ENCODE measurements at places on chromosomes 12 and 14.

- no peak for DNase-seq
Measured at GRCh38 chr14:29028973-29029582, 262.5 kb downstream of the FOXG1 start.

DNA sequence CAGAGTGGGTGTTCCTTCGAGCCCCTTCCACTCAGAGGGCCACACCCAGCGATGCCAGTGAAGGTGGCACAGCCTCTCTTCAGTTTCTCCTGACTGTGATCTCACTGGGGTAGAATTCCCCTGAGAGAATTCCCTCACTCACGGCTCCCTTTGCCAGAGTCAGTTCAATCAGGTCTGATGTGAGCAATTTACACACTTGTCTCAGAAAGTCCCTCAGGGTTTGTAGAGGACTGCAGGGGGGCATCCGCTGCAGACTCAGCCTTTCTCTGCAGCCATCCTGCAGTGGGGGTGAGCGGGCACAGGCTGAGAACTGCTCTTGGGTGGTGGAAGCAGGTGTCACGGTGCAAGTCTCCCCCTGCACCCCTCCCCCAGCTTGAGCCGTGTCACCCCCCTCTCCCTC is 205.4 kb upstream of the PRMT8 start:
- no peak for DNase-seq

DNA sequence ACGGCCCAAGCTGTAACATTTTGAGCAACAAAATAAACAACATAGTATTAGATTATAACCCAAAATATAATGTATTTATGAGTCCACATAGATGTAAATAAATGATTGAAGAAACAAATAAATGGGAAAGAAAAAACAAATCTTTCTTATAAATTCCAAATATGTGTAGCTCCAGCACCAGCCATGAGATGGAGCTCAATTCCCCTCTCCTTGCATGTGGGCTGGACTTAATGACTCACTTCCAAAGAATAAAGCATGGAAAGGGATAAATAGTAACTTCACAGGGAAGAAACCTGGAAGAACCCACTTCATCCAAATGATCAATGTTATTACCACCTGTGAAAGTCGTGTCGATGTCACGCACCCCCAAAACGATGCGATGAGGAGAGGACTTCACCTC is 158.8 kb downstream of the RPAP3 start:
- no peak for DNase-seq

GRCh38 chr12:74896186-74896585 is 313.5 kb downstream of the KCNC2 start:
- no peak for DNase-seq

DNA sequence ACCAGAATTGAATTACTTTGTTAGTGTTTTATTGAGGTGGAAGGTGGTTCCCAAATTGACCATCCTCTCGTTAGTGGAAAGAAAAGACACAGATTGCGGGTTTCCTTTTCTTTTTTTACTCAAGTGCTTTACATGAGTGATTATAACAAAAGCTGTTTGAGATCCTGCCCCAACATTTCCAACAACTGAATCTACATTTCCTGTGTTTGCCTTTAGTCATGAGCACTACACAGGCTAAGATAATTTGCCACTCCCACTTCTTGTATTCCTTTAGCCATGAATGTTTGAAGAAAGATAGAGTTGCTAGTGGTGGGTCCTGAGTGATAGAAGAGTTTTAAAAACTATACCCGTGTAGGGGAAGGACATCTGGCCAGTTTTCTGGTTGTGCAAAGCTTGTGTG is 16.0 kb downstream of the RERGL start:
- no peak for DNase-seq

GRCh38 chr14:92903359-92903758 is 19.6 kb upstream of the CHGA start:
- no peak for DNase-seq

- DNase-seq = no peak
Measured at GRCh38 chr12:51702587-51702986, 111.6 kb downstream of the SCN8A start.

GRCh38 chr12:49796606-49797448 is 31.4 kb downstream of the NCKAP5L start:
- DNase-seq = no peak

DNA sequence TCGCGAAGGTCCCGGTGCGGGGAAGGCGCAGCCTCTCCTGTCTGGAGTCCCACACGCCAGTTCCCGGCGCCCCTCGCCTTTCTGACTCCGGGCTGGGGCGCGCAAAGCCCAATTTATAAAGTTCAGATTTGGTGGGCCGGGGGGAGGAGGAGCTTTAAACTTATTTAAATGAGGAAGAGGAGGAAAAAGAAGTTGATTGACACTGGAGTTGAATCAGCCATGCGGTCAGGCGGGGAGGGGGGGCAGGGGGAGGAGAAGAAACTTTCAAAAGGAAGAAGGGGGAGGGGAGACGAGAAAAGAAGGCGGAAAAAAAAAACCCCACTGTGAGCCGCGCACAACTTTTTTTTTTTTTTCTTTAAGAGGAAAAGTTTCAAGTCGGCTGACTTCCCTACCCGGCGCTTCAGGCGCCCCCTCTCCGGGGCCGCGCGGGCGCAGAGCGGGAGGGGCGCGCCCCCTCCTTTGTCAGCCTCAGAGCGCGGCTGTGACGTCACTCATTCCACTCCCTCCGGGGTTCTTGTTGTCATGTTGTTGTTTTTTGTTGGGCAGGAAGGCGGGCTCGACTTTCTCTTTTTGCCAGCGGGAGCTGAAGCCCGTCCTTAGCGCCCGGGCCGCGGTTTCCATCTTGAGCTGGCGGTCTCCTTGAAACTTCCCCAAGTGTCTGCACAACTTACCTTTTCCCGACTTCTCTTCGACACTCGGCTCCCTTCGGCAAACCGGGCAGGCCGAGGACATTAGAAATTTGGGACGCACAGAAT is at the start of gene ZFP36L1:
TSS of gene ZFP36L1 (minus strand) at position 89 of the 755 bp plus-strand sequence. CDS start 129 bp downstream, outside the sequence.
- no peak for DNase-seq

DNA sequence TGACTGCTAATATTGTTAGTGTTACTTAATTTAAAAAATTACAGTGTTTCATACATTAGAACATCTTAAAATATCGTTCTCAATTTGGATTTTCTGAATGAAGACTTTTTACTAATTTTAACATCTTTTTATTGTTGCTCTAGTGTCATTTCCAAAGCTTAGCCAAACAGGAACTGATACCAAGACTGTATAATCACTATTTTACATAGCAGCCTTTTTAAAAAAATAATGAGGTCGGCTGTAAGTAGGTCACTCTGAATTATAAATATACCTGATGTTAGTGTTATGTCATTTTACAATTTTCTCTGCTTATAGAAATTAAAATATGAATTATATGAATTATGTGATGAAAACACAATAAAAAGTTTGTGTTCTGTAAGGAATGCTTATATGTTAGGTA is 321.5 kb downstream of the TMEM117 start:
- no peak for DNase-seq

DNA sequence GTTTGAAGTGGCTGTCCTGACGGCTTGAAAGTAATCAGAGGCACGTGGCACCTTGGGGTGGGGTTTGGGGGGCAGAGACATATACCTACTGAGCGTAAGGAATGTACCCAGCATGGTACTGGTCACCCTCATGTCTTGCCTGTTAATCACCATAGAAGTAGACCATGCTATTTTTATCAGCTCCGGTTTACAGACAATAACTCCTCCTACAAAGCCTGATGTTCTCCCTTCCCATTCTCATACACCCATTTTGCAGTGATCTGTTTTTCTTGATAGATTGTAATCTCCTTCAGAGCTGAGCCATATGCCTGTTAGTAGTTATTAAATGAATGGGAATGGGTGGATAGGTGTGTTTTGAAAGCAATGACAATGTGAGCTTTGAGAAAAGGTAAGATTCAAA is 10.5 kb downstream of the EVL start:
- DNase-seq = no peak

DNA sequence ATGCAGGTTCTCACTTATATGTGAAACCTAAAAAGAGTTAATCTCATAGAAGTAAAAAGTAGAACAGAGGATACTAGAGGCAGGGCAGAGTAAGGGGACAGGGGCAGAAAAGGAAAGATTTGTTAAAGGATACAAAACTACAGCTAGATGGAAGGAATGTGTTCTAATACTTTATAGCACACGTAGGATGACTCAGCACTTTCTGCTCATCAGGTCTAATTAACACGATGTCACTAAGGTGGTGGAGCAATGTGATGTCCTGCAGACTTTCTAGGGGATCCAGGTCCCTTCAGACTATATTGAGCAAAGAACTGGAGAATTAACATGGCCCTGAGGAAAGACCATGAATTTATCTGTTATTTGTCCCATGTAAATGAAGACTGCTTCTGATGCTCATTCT is 80.8 kb upstream of the CMKLR1 start:
- DNase-seq = no peak

DNA sequence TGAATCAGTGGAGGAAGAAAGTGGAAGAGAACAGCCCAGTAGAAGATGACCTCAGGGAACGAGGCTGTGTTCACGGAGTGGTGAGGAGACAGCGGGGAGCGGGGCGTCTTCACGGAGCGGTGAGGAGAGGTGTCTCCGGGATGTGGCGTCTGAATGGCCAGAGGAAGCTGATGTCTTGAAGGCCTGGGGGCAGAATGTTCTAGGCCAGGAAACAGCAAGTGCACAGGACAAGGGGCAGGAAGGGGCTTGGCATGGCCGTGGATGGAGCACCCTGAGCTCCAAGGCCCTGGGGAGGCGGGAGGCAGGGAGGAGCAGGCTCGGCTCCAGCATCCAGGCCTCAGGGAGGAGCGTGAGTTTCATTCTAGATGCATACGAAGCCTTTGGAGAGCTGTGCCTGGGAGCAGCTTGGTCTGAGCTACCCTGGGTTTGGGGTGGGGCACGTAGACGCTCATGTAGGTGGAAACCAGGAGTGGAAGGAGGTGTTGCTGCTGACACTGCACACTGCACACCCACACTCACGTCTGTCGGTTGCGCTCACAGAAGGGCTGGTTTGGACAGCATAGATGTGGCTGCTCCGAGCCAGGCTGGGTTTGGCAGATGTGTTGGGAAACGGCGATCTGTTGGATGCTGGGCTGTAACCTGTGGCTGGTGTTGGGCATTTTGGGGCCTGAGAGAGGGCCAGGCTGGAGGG is 131.6 kb downstream of the ADGRD1 start:
- no peak for DNase-seq

DNA sequence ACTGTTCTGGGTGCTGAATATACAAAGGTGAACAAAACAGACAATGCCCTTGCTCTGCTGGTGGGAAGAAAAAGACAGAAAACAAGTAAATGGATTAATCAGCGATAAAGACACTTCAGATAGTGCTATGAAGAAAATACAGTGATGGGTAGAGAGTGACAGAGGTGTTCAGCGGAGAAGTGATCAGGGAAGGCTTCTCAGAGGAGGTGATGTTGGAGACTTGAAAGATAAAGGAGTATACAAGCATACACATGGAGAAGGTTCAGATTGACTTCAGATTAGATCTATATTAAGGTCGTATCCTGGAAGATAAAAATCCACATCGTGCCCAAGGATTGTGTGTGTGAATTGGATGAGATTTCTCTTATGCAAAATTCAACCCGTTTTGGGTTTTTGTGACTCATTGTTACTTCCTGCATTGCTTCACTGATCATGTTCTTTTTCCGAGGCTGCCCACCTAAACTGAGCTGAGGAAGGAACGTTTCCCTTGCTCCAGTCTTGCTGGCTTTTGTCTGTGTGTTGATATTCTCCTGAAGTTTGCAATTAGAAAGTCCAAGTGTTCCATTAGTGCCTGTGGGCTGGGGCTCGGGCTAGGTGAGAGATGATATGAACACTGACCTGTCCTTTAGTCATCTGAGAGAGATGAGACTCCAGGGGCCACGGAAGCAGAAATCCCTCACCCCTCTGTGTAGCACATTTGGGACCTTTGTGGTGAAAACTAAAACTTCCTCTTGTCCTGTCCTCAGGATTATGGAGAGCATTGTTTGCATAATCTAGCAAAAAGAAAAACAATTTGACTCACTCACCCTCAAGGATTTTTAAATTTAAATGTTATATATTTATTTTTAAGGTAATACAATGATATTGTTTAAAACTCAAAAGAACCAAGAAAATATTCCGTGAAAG is 27.6 kb downstream of the PLXNC1 start:
- DNase-seq = no peak

DNA sequence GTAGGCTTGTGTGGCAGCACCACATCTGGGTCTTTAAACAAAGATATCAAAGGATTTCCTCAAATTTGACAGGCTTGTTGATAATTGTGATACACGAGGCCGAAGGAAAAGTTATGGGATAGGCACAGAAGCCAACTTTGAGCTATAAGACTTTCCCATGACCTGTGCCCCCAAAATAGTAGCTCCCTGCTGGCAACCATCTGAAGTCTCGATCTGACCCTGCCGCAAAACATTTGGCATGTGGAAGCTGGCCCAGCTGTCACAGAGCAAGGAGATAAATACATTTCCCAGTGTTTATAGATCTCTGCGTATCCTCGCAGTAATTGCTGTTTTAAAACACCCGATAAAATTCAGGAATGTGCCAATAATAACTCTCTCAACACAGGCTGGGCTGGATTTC is 26.4 kb upstream of the RGS6 start:
- no peak for DNase-seq

DNA sequence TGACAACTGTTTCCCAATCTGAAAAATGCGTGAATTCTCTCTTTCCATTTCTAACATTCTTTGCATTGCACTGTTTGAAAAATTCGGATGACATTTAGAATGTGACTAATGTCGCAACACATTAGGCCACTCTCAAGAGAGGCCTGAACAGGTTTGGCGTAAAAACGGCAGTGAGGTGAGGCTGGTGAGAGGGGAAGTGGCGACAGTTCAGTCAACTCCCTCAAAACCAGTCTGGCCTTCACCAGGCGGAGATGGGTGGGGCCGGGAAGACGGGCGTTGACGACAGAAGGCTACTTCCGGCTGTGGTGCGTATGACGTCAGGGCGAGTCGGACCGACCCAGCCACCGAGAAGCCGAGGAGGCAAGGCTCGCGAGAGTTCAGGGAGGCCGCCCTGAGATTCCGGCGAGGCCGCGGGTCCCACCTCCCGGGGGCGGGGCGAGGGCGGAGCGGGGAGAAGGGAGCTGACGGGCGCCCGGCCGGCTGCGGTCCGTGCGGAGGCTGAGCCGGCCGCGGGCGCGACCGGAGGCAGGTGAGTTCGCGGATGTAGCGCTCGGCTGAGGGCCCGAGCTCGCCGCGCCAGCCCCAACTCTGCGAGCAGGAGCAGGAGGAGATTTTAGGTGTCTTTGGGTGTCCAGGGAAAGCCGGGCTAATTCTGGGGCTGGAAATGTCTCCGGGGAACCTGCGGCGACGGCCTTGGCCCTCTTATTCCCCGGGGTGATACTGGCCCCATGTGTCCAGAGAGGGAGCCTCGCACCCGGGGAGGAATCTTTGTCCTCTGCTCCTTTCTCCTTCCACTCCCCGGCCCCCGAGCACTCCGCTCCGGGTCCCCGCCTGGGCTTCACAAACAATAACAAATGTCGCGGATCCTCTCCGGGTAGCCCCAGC is at the start of gene STK38L:
TSS of gene STK38L (plus strand) at position 483 of the 885 bp plus-strand sequence. CDS start 53,435 bp downstream, outside the sequence.
- peak; percentile 92 for DNase-seq

DNA sequence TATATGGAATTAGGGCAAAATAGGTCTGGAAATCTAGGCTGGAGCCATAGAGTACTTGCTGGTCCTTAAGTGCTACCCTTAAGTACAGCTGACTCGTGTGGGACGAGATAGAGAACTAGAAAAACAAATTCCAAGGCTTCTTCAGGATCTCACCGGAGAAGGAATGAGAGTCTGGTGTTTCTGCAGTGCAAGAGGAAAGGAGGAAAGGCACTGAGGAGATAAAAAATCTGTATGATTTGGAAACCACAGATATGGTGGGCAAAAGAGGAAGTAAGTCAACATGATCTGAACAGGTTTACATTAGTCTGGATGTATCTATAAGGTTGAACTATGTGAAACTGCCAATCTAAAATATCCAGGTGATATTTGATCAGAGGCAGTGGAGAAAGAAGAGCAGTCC is 134.4 kb upstream of the SOX5 start:
- no peak for DNase-seq

GRCh38 chr12:4320497-4320852 is 538 bp upstream of the TIGAR start:
- DNase-seq = no peak
